ENCODE measurements at places on chromosomes 7 and 10.

- DNase-seq = no peak
Observed at GRCh38 chr7:109322833-109323232, 753.2 kb downstream of the DNAJB9 start.

DNA sequence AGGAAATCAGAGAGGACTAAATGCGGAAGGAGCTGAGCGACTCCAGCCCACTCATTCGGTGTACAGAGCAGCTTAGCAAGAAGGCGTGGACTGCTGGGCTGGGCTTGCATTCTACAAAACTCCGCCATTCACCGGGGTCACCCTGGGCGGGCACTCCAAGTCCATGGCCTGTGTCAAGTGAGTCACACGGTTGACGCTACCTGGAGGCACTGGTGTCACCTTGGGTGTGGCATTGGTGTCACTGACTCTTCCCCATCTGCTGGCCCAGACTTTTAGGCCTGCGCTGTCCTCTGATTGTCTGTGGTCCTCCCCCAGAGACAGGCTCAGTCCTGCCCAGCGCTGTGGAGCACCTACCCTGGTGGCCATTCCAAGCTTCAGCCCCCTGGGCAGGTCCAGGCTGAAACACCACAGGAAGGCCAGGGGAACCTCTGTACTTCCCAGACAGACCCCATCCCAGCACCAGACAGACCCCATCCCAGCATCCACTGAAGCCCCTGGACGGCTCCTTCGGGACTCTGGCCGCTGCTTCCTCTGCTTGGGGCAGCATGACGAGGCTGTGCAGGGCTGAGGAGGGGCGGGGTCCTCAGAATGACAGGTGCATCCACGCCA, 30.6 kb upstream of the CNPY1 start:
- DNase-seq = no peak

DNA sequence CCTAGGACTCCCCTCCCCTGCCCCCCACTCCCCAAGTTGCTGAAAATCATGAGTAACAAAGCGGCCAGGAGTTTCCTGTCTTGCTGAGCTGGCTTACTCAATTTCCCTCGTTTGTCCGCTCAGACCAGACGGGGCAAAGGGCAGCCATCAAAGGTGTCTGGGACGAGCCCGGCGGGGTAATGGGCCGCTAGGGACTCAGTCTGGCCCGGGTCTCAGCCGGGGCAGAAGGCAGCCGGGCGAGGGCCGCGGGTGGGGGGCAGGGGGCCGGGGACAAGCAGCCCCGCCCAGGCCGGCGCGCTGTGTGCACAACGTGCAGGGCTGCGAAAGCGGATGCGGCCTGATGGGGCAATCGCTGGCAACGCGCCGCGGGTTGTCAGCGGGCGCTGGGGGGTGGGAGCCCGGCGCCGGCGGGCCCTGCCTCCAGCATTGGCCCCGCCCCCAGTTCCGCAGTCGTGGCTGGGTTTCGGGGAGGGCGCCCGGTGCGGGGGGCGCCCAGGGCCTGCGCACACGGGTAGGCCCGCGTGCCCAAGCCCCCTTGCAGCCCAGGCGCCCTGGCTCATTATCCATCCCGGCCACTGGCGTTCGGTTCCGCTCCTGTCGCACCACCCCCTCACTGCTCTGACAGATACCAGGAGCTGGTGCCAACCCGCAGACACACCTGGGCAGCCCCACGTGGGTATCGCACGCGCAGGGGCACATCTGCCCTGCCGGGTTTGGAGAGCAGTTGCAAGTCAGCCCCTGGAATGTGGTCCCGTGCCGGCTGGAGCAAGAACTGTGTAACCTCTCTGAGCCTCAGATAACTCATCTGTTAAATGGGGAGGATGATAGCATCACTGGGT, 35.1 kb downstream of the DNAJB12 start:
- DNase-seq = peak; percentile 75

- no peak for DNase-seq
Observed at GRCh38 chr7:2853147-2853546, 9.0 kb upstream of the GNA12 start.

- no peak for DNase-seq
Observed at GRCh38 chr10:103140469-103140868, 52.6 kb downstream of the NT5C2 start.

GRCh38 chr10:51679841-51680240, 19.6 kb downstream of the CSTF2T start:
- DNase-seq = no peak

DNA sequence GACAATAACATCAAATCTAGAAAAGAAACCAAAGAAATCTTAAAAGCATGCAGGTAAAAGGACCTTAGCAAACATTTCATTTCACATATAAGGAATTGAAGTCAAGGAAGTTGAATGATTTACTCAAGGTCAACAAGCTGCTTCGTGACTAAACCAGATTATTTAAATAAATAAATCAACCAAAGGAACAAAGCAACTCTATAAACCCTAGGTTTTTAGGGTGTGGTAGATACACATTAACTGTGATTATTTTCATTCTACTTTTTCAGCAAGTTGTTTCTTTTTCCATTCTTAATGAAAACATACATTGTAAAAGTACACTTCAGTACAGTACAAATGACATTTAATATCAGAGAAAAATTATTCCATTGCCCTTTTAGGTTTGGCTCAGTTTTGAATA, 382.0 kb upstream of the STEAP1 start:
- DNase-seq = no peak

GRCh38 chr7:98826387-98826786, 43.4 kb downstream of the TMEM130 start:
- no peak for DNase-seq

DNA sequence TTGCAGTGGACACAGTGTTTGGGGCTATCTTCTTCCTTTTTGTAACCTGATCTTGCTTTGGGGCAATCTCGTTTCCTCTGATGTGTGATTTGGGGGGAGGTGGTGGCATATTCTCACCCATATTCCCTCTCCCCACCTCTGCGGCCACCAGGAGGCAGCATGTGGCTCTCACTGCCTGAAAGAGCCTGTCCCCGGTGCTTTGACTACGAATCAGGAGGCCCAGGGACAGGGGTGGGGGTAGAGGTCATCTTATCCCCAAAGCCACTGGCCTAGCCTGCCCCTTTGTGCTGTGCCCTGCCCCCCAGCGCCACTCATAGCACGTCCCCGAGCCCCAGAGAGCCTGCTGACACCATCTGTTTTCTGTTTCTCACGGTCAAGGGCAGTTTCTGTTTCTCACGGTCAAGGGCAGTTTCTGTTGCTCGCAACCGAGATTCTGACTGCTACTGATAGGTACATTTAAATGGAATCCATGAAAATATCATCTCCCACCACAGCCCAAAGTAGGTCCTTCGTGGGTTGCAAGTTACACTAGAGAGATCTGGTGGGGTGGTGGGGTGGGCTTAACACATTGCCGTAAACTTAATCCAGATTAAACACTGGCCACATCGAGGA, 28.2 kb downstream of the PHYH start:
- DNase-seq = no peak

- no peak for DNase-seq
Observed at GRCh38 chr7:108149908-108150307, 19.7 kb upstream of the LAMB4 start.

GRCh38 chr10:10663622-10664021, 354.1 kb upstream of the CELF2 start:
- DNase-seq = no peak

- DNase-seq = no peak
Observed at GRCh38 chr7:20083781-20084180, 133.4 kb downstream of the MACC1 start.

GRCh38 chr7:39550411-39550810, 15.8 kb upstream of the YAE1 start:
- no peak for DNase-seq
